ENCODE measurements at places on chromosomes 7 and 10.

- no peak for DNase-seq
These were observed 327.3 kb upstream of the NRP1 start for GRCh38 chr10:33661580-33662336.

GRCh38 chr7:157465891-157466866, 129.4 kb downstream of the DNAJB6 start:
- no peak for DNase-seq

DNA sequence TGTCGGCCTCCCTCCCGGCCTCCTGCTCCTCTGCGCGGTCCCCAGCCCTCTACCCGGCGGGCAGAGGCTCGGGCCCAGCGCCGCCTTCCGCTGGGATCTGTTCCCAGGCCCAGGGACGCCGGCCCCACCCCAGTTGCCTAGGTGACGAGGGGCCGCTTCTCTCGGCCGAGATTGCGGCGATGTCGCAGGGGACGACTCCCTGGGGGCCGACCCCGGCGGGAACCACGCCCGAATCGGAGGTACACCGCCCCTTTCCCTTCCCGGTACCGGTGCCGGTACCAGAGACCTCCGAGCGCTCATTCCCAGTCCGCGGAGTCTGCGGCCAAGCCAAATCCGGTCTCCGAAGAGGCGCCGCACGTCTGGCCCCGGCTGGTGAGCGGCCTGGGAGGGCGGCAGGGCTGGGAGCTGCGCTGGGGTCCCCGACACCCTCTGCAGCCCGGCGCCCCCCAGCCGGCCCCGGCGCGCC, at the start of gene CABCOCO1:
TSS of gene CABCOCO1 (plus strand) at position 136 of the 466 bp plus-strand sequence. CDS start at position 180, 44 bp downstream.
- no peak for DNase-seq

DNA sequence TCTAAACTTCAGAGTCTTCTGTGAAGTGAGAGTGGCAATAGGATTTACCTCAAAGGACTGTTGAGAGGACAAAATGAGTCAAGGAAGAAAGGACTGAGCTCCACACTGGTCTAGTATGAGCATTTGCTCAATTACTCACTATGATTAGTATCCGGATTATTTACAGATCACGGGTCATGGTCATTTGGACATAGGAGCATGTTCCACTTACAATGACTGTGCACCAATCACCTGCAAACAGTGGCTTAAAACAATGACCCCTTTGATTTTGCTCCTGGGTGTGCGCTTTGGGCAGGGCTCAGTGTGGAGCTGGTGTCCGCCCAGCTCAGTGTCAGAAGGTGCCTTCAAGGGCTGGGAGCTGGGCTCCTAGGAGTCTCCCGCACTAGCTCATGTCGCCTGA, 225.4 kb downstream of the TCERG1L start:
- DNase-seq, result no peak

GRCh38 chr7:82081644-82082224, 311.9 kb upstream of the HGF start:
- no peak for DNase-seq

- no peak for DNase-seq
These were observed 31.0 kb upstream of the PFKP start for GRCh38 chr10:3036155-3037021.

DNA sequence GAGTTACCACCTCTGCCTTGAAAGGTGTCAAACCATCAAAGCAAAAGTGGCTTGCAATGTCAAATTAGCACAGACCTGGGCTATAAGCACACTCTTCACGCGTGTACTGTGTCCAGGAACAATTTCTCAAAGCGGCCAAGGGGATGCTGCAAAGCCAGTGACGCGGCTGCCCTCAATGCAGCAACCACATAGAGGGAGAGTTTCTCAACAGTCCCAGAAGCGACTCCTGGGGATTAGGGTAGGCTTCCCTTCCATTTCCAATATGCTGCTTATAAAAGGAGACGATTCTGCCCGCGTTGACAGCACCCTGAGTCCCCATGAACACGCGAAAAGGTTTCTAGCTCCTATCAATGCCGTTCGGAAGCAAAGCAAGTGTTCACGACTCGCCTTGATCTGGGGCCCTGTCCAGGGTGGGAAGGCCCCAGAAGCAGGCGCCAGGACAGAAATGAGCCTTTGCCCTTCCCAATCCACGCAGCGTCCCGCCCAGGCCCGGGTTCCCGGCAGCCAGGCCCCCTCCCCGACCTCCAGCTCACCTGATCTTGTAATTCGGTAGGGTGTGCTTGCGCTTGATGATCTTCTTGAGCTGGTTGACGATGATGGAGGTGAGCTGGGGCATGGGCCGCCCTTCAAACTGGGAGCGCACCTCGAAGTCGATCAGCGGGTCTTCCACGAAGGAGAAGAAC, 1.3 kb downstream of the PDZD8 start:
- no peak for DNase-seq

GRCh38 chr7:100694098-100694745, at the start of gene GIGYF1:
Gene GIGYF1, minus strand, starts transcription at chr7:100694250. Its CDS starts 6,012 bp downstream, at chr7:100688238.
- DNase-seq, result no peak

- no peak for DNase-seq
These were observed 4.4 kb upstream of the ZFAND2A start for GRCh38 chr7:1164436-1164835.

- no peak for DNase-seq
These were observed 511.6 kb upstream of the IGFBP3 start for GRCh38 chr7:46432708-46433107.

DNA sequence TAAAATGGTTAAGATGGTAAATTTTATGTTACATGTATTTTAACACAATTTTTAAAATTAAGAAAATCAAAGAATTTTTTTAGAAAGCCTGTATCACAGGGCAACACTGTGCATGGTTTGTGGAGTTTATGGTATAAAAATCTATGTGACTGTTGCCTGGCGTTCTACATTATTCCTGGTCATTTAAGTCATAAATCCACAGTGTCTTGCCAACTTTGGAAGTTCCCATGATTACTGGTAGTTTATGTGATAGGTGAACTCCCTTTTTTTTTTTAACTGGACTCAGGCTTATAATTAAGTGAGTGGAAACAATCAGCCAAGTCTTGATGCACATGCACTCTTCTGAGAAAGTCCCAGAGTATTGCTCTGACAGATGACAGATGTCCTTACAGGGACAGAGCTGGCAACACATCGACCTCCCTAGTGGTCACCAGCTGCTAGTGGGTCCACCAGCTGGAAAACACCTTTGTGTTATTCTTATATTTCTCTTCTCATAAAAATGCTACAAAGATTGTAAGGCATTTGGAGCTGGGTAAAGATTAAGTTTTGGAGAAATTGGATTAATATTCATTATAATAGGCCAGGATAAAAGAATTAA, 8.8 kb upstream of the STN1 start:
- DNase-seq, result no peak

- no peak for DNase-seq
These were observed 133.0 kb downstream of the CYP26A1 start for GRCh38 chr10:93206652-93207051.

DNA sequence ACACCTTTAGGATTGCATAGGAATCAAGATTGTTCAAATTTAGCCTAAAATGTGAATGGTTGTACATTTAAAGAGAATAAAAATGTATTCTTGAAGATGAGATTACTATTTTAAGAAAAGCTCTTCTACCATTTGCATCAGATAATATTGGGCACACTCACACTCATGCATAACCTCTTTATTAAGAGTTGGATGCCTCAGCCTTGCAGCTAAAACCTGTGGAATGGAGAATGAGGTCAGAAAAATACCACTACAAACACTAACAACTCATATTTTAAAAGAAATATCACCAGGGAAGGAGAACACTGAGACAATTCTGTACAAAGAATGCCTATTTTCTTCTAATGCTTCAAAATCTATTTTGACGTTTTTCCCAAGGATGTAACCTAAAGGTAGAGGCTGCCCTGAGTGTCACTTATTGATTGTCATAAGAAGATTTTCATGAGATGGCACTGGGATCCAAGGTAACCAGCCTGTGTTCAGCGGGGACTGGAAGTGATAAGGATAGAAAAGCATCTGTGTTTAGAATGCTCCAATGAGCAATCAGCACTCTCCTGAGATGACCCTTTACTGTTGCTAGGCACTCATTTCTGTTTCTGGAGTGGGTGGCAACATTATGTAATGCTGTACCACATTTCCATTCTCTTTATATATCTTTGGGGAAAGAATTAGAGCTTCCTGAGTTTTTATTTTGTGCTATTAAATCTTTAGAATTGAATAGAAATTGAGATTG, 26.6 kb downstream of the REEP3 start:
- no peak for DNase-seq

- no peak for DNase-seq
These were observed 42.0 kb downstream of the COL1A2 start for GRCh38 chr7:94436700-94437099.

GRCh38 chr7:92343714-92344113, 97.9 kb downstream of the ANKIB1 start:
- DNase-seq, result no peak

GRCh38 chr7:30922596-30922995, 10.9 kb downstream of the AQP1 start:
- DNase-seq, result no peak

DNA sequence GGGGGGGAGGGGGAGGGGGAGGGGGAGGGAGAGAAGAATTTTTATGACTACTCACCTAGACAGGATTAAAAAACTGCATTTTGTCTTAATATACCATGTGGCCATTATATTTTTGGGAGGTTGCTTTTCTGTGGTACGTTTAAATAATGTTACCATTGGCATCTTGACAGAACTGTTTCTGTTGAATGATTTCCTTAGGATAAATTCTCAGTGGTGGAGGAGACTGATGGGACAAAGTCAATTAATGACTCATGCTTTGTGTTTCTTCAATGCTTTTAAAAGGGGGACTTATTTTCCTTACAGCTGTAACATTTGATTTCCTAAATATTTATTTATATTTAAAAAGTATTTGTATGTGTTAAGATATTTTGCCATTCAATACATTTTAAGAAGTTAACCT, 13.7 kb downstream of the AGR2 start:
- DNase-seq, result no peak

DNA sequence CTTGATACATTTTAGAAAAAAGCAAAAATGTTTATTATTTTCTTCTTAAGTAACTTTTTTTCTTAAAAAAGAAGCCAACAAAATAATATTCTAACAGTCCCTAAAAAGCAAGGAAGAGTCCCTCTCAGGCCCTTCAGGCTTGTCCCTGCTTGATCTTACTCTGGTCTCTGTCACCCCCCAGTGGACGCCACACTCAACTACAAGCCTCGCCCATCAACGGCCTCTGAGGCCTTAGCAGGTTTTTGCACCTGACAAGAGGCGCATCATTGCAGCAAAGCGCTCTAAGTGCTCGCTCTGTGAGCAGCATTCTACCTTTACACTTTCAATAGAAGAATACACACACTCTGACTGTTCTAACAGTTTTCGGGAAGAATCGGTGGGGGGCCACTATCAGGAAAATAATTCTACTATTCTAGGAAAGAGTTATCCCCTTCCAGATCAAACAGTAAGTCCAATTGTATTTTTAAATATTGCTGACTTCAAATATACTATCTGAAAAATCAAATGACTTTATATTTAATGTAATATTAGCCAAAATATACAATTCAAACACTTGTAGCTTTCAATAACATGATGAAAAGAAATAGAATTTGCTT, 139.2 kb downstream of the USP6NL start:
- peak; percentile 44 for DNase-seq

DNA sequence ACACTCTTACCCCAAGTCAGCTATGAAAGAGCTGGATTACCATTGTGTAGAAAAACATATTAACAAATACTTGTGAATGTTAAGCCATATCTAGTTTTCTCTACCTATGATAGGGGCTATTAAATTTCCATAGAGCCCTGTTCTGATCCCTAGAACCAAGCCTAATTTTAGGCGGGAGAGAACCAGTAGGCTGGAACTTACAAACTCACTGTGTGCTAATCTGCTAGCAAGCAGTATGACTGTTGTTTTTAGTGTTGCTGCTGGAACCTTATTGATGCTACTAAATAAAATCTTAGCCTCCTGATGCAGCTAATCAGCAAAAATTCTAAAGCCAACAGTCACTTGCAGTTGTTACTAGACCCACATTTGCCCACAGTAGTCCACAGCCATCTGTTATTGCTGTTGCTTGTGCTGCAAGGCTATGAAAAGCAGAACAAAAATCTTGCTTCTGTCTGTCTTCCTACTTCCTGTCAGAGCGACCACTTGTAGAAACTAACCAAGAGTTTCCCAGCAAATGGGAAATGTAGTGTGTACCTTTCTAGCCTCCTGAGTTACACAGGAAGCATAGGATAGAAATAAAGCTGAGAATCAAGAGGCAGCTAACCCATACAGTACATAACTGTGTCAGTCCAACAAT, 368.4 kb downstream of the ARL4A start:
- no peak for DNase-seq

- DNase-seq, result no peak
These were observed 82.2 kb downstream of the MRPL32 start for GRCh38 chr7:43014406-43014805.

DNA sequence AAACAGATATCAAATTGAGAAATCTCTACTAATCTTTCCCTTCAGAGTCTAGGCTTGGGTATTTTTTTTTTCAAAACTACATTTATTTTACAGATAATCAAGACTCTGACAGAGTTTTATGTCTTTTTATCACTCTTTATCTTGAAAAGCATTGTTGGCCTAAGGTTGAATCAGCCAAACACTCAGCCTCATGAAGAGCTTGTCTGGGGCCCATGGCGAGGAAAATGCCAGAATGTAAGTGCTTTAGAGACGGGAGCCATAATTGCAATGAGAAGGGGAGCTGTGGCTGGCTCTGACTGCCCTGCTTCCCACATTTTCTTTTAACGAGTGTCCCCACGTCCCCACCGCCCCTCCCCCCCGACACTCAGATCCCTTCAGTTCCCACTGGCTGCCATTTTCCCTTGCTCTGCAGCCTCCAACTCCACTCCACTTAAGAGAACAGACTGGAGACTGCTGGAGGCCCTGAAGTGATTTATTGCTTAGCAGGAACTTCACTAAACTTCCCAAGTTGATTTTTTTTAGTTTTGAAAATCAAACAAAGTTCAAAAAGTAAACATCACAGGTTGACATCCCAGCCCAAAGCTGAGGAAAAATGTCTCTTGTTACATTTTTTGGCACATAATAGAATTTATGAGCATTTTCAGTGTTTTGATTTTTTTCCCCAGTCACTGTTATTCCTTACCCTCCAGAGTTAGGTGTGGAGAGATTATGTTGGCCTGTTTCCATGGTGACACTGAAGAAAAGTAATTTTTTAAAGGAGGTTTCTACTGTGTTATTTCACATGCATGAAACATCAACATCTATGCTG, 637.5 kb upstream of the GALNT17 start:
- DNase-seq, result no peak

- DNase-seq, result no peak
These were observed 965 bp upstream of the PROSER2 start for GRCh38 chr10:11822026-11822756.

- DNase-seq, result no peak
These were observed 26.0 kb upstream of the GLI3 start for GRCh38 chr7:42262964-42263363.

Measured in stimulated activated CD8-positive, alpha-beta memory T cell treated with anti-CD3 and anti-CD28 coated beads, Interleukin-2, amount 100 ng/mL, for 1 hour (primary cell).